ENCODE measurements at places on chromosomes 1 and 21.

DNA sequence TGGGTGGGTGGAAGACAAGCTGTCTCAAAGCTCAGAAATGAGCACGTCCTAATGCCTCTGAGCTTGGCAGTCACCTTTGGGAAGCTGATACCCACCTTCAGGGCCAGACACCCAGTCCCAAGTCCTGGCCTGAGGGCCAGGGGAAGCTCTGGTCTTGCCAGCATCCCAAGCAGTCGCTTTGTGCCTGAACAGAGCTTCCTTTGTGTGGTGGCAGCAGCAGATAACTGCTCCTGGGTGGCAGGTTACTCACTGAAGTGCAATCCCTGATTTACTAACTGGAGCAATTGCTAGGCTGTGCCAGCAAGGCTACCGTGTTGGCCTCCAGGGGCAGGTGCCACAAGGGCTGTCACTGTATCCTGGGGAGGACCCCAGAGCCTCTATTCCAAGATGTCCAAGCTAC lies 40.4 kb upstream of the GRHL3 start:
- DNase-seq: no peak

- no peak for DNase-seq
Measured at GRCh38 chr1:86339014-86339812, 56.9 kb downstream of the ODF2L start.

DNA sequence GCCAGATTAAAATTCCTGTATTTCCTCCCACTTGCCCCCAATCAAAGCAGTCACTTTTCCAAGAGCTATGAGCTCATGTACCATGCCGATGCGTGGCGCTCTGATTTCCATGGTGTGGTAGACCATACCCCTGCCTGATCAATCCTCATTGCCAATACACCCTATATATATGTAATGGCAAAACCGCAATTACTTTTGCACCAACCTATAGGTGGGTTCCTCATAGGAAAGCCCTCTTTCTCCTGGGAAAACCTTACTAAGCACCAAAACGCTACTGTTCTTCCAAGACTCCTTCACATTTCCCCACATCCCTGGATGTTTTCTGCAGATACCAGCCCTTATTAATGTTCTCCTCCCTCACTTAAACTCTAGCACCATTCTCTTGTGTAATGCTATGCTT lies 11.0 kb downstream of the KCNJ6 start:
- DNase-seq: no peak

GRCh38 chr1:109821831-109822745 lies 58.4 kb upstream of the EPS8L3 start:
- DNase-seq: no peak

- DNase-seq: no peak
Measured at GRCh38 chr1:230082211-230082610, 15.2 kb downstream of the GALNT2 start.

DNA sequence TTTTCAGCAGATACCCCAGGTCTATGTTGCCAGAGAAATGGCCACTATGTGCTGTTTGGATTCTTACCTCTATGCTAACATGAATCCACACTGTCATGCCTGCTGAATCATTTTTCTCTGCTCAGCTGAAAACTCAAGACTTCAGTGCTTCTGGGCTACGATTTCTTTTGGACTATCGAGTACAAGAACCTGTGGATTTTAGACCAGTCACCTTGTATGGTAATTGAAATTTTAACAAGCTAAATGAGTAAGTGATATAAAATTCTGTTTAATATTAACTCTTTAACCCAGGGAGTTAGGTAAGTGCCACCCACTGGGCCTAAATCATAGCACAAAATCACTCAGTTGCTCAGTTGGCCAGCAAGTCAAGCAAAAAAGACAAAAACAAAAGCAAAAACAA lies 35.8 kb downstream of the LHX8 start:
- DNase-seq: no peak

DNA sequence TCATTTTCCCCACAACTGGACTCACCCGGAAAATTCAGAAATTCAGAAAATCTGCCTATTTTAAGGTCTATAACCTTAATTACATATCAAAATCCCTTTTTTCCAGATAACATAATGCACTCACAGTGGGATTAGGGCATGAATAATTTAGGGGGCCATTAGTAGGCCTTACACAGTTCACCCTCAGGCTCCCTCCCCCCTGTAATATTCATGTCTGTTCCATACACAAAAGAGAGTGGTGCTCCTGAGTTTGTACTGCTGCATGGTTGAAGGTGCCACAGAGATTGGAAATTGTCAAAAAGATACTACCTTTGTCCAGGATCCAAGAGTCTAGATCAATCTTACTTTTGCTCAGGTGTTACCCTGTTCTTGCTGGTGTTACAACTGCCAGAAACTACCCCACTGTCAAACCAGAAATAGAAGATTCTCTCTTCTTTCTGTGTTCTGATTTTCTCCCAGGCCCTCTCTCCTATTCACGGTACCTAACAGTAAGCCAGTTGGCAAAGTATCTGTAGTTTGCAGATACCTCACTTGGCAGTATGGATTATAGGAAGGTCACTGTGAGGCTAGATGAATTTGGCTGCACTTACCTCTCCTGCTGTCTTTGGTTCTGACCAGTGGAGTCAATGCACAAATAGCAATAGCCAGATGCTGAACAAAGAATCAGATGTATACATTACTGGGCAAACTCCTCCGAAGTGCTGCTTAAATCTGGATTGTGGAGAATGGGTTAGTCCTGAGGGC lies 53.2 kb downstream of the C1orf198 start:
- DNase-seq: no peak

- no peak for DNase-seq
Measured at GRCh38 chr1:37474697-37475379, 458 bp downstream of the ZC3H12A start.

DNA sequence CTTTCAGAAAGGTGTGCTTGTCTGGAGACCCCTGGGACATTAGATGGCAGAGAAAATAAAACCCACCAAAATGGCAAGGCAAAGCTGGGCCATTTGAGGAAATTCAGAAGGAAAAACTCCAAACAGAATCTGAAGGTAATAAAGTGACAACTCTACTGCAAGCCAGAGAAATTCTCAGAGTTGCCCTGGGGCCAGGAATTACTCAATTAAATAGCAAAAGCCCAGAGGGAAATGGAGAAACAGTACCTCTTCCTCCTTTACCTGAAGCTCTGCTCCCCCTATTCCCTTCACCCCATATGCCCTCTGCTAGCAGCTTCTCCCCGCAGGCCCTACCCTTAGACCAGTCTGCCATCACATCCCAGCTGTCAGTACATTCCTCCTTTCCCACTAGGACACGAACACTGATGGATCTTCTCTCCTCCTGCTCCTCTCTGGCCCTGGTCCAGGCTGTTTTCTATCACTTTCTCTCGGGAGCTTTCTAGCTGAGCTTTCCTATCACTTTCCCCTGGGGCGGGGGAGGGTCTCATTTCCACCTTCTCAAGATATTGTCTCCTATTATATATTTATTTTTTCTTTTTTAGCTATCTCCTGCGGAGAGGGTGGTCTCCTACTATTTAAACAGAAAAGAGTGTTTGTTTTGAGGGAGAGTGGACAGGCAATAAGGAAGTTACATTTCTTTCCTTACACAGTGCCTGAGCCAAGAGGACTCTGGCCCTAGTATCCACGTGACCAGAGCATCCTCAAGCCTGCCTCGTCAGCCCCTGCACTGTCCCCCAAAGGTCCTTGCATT lies 47.7 kb upstream of the RBM15 start:
- no peak for DNase-seq

- no peak for DNase-seq
Measured at GRCh38 chr1:235650341-235651169, 971 bp upstream of the GNG4 start.

DNA sequence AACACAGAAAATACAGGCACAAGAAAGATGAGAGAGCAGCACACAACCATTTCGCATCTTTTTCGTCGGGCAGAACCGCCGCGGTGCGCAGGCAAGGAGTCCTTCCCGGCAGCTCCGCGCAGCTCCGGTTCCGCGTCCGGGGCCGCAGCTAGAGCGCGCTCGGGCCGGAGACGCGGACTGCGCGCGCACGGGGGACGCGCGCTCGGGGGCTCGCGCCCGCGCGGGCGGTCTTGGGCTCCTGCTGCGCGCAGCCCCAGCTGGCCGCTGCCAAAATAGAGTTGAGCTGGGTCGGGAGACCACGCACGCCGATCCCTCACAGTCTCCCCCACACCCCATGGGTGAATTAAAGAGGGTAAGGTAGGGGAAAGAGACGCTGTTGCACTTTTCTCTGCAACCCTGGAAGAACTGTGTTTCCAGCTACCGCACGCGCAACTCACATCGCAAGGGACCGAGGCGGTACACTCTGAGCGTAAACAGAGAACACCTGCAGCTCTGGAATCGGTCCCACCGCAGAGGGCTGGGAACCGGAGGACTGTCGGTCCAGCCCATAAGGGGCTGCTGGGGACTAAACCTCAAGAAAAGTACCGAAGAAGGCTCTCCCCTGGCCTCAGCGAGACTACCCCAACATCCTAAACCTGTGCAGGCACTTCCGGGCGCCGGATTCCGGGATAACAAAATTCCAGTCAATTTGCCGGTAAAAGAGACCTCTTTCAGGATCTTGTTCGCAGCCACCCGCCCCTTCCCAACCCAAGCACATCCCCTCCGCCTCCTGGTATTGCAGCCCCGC lies 1.7 kb downstream of the NR5A2 start:
- DNase-seq: no peak

GRCh38 chr1:203340112-203340790 lies 10.7 kb downstream of the FMOD start:
- DNase-seq: no peak

DNA sequence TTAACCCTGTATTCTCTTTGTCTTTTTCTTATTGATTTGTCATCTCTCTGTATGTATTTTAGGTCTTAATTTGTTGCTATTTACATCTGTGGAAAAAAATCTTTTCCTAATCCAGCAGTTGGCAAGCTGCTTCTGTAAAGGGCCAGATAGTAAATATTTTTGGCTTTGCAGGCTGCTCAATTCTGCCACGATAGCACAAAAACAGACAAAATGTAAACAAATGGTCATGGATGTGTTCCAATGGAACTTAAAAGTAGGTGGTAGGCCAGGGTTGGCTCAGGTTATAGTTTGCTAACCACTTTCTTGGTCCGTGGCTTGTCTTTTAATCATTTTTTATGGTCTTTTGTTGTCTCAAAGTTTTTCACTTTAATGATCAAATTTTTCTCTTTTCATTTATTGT lies 371.8 kb downstream of the HHAT start:
- no peak for DNase-seq

DNA sequence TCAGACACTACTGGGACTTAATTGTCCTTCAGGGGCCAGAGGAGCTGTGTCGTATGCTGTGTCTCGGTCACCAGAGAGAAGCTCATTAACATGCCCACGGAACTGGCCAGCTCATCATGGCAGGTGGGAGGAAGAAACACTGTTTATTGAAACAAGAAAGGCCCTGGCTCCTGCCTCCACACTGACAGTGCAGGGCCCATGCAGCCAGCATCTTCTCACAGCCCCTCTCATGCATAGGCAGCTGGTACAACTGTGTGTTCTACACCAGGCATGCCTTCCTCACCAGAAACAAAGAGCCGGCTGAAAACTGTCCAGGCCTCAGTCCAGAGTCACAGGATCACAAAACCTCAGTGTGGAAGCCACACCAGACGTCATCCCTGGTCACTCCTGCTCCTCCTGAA lies 106.0 kb downstream of the UBE2U start:
- DNase-seq: no peak
